ENCODE measurements at places on chromosomes 4 and X. TPM values are rescaled to one million over a fixed set of nuclear protein-coding genes. Genes with fewer than 3 reads are reported as not detected.
A peak's percentile ranks its signal among the peaks of the same experiment; 100 is the strongest.

SCML2 gene
- 2.2 TPM for total RNA-seq

FDCSP gene
- total RNA-seq, result not detected

STIM2 gene
- 67.0 TPM for total RNA-seq

SPANXB1 gene
- not detected for total RNA-seq

BMPR1B gene
- not detected for total RNA-seq

PRRG3 gene
- not detected for total RNA-seq

PNMA5 gene
- not detected for total RNA-seq

FAT4 gene
- not detected for total RNA-seq

ABLIM2 gene
- total RNA-seq, result 1.9 TPM

RBMXL3 gene
- total RNA-seq, result not detected

ARHGAP24 gene
- total RNA-seq, result 1.8 TPM

ARAP2 gene
- total RNA-seq, result 78.5 TPM

TBX22 gene
- total RNA-seq, result not detected

TBC1D8B gene
- 0.99 TPM for total RNA-seq

DNA sequence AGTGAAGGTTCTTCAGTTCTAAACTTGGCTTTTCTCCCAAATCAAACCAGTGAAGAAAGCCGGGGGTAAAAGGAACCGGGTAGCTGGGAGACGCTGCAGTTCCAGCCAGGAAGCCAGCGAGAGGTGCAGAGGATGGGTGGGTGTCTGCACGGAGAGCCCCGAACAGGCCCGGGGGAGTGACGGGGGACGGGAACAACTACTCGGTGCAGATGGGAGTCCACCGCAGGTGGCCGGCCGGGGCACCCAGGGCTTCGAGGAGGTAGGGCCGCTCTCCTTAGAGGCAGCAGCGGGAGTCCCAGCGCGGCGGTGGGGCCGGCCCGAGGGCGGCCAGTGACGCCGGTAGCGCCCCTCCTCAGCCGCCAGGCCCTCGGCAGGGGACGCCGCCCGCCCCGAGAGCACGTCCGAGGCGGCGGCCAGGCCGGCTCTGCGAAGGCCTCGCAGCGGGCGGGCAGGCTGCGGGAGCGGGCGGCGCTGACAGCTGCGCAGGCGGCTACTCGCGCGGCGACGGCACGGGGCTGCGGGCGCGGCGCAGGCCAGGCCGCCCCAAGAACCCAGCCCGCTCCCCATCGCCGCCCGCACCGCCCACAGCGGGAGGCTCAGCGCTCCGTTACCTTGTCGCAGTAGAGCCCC is 449 bp downstream of the FBXL5 start:
- peaks cover 3% of the 10 kb centered on the region for H3K36me3 ChIP-seq
- no peaks in the 10 kb centered on the region for H3K27me3 ChIP-seq
- H3K27ac ChIP-seq, result peak overlapping the region; percentile 90
- H3K4me1 ChIP-seq, result peaks cover 34% of the 10 kb centered on the region
- no peak for DNase-seq
- peak overlapping the region; percentile 67 for H3K4me3 ChIP-seq

GRCh38 chrX:121876305-121876704 is 828.9 kb downstream of the GLUD2 start:
- no peak overlapping the region for H3K27ac ChIP-seq
- H3K27me3 ChIP-seq, result no peaks in the 10 kb centered on the region
- H3K4me1 ChIP-seq, result no peaks in the 10 kb centered on the region

- H3K36me3 ChIP-seq, result peaks cover 12% of the 10 kb centered on the region
- H3K27ac ChIP-seq, result no peak overlapping the region
- no peaks in the 10 kb centered on the region for H3K27me3 ChIP-seq
- H3K4me1 ChIP-seq, result peaks cover 22% of the 10 kb centered on the region
- no peak overlapping the region for H3K4me3 ChIP-seq
- no peak for DNase-seq
Observed at GRCh38 chrX:1393871-1394615, 2.1 kb upstream of the SLC25A6 start.

DNA sequence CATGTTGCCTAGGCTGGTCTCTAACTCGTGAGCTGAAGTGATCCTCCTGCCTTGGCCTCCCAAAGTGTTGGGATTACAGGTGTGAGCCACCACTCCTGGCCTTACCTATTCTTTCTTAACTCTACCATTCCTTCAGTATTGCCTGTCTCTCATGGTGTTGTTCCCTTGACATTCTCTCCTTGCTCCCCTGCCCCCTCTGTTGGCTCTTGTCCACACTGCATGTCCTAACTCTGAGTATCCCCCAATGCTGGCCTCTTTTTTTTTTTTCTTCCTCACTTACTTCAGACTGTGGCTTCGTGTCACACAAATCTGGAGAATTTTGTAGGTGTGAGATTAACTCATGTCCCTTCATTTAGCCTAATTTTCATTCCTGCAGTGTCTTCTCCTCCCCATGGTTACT is 22.9 kb upstream of the FRMPD4 start:
- no peak overlapping the region for H3K4me3 ChIP-seq
- no peak for DNase-seq
- H3K36me3 ChIP-seq, result no peaks in the 10 kb centered on the region
- no peaks in the 10 kb centered on the region for H3K27me3 ChIP-seq
- no peak overlapping the region for H3K27ac ChIP-seq

DNA sequence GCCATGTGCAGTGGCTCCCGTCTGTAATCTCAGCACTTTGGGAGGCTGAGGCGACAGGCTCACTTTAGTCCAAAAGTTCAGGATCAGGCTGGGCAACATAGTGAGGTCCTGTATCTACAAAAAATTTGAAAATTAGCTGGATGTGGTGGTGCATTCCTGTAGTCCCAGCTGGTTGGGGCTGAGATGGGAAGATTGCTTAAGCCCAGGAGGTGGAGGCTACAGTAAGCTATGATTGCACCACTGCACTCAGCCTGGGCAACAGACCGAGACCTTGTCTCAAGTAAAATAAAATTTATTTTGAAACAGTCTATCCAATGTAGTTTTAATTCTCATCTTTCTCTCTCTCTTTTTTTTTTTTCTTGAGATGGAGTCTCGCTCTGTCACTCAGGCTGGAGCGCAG is 21.1 kb downstream of the RBM10 start:
- DNase-seq, result no peak
- H3K4me1 ChIP-seq, result no peaks in the 10 kb centered on the region
- H3K4me3 ChIP-seq, result no peak overlapping the region
- H3K27me3 ChIP-seq, result no peaks in the 10 kb centered on the region

GRCh38 chr4:140711910-140712309 is 44.3 kb downstream of the TBC1D9 start:
- no peak for DNase-seq
- no peaks in the 10 kb centered on the region for H3K27me3 ChIP-seq
- H3K4me1 ChIP-seq, result no peaks in the 10 kb centered on the region
- H3K4me3 ChIP-seq, result no peak overlapping the region
- H3K36me3 ChIP-seq, result no peaks in the 10 kb centered on the region
- no peak overlapping the region for H3K27ac ChIP-seq

DNA sequence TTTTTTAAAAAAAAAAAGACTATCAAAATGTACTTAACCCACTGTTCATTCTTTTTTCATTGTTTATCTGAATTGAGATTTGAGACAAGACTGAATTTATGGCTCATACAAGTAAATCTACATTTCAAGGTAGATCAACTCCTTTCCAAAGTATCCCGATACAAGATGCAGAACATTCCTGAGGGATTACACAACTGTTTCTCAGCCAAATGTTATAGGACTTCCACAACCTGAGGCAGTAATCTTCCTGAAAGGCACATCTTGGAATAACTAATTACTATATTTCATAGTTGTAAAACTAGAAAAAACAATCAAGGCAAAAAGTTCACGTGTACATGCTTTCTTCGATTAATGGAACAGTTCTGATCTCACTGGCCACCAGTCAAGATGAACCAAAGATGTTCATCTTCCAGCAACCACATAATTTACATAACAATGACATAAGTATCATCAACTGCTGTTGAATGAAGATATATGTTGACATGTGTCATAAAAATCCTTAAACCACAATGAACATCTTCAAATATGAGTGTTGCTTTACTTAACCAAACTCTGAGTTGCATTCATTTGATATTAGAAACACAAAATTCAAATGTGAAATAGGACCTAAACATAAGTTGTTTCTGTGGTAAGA is 225.2 kb upstream of the DKK2 start:
- H3K27ac ChIP-seq, result no peak overlapping the region
- no peak for DNase-seq
- no peak overlapping the region for H3K4me3 ChIP-seq

DNA sequence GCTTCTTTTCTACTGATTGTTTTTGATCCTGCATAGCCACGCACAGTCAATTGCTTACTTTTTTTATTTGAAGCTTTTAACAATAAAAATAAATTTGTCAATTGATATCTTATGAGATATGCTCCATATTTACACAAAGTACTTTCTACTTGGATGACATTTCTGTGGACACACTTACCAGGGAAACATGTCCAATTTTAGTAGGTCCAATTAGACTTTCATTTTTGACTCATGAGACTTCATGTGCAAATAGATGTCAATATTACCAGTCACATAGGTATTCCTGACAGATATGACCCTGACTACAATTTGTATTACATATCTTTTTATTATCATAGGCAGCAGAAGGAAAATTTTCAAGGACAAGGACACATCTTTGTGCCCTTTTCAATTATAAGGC is 219.9 kb upstream of the ANKRD50 start:
- no peaks in the 10 kb centered on the region for H3K27me3 ChIP-seq
- H3K4me3 ChIP-seq, result no peak overlapping the region
- H3K27ac ChIP-seq, result no peak overlapping the region
- H3K4me1 ChIP-seq, result no peaks in the 10 kb centered on the region

GRCh38 chr4:15781427-15782095 is 3.4 kb downstream of the CD38 start:
- H3K36me3 ChIP-seq, result no peaks in the 10 kb centered on the region
- no peak overlapping the region for H3K4me3 ChIP-seq
- H3K27ac ChIP-seq, result no peak overlapping the region
- H3K27me3 ChIP-seq, result no peaks in the 10 kb centered on the region

- no peaks in the 10 kb centered on the region for H3K27me3 ChIP-seq
- no peak overlapping the region for H3K27ac ChIP-seq
- peaks cover 4% of the 10 kb centered on the region for H3K4me1 ChIP-seq
- no peak for DNase-seq
- H3K4me3 ChIP-seq, result no peak overlapping the region
Observed at GRCh38 chr4:87236861-87237260, 16.4 kb upstream of the KLHL8 start.

DNA sequence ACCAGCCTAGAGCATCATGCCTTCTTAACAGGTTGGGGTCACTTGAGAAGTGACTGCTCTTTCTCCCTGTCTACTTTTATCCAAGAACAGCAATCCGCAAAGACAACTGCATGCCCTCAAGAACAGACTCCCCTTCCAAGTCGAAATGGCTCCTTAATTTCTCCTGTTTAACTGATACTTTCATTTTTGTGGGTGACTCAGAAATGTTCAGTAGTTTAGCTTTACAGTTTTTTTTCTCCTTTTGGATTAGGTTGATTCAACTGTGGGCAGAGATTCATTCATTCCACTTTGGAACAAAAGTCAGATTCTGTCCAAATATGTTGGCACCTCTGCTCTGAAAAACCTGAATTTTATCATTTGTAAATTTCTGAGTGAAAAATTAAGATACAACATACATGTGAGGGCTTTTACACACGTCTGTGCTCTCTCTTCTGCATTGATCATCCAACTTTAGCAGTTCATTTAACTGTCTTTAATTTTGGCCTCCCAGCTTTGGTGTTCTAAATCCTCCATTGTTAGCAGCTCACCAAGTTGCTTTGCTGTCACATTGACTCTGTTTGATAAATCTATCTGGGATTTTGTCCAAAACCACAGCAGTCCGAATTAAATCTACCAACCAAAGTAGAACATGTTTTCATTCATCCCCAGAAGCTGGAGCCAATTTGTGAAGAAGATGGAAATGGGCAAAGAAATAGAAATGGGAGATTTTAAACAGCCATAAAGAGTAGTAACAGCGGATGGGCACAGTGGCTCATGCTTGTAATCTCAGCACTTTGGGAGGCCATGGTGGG is 50.0 kb downstream of the HOPX start:
- H3K4me1 ChIP-seq, result no peaks in the 10 kb centered on the region
- H3K27me3 ChIP-seq, result no peaks in the 10 kb centered on the region
- H3K36me3 ChIP-seq, result no peaks in the 10 kb centered on the region
- H3K4me3 ChIP-seq, result no peak overlapping the region
- DNase-seq, result no peak
- no peak overlapping the region for H3K27ac ChIP-seq

DNA sequence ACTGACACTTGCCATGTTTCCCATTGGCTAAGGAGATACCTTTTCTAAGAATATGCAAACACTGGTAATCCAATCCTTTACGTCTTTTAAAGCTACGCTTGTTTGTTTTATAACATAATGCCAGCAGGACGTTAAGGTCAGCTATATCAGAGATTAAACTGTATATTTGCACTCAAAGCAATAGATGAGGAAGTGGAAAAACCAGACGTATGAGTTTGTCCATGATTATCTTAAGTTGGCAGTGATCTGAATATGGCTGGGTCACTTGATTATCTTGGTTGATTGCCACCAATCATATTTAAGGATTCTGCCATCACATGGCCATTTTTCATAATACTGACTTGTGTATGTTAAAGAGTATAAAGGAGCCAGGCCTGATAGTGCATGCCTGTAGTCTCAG is 19.4 kb downstream of the TMSB4X start:
- H3K27ac ChIP-seq, result no peak overlapping the region
- no peak overlapping the region for H3K4me3 ChIP-seq
- H3K27me3 ChIP-seq, result no peaks in the 10 kb centered on the region
- peaks cover 26% of the 10 kb centered on the region for H3K4me1 ChIP-seq
- H3K36me3 ChIP-seq, result no peaks in the 10 kb centered on the region

DNA sequence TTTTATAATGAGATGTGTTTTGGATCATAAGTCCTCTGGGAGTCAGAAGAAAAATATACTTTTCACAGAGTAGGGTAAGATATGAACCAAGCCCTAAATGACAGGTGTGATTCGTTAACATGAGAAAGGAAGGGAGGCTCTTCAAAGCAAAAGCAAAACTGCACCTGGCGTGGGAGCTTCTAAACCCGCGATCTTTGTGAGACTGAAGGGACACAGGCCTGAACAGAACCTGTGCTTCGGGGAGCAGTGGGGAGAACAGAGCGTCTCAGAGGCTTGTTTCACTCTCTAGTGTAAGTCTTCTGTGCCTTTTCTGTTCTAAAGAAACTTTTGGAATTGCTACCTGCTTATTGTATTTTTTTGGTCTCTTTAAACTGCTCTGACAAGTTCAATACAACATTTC is 30.2 kb upstream of the CYP4V2 start:
- no peaks in the 10 kb centered on the region for H3K4me1 ChIP-seq
- no peak overlapping the region for H3K4me3 ChIP-seq
- H3K27ac ChIP-seq, result no peak overlapping the region
- H3K27me3 ChIP-seq, result no peaks in the 10 kb centered on the region
- H3K36me3 ChIP-seq, result no peaks in the 10 kb centered on the region
- peak; percentile 18 for DNase-seq

GRCh38 chrX:49269767-49270248 is at the start of gene PPP1R3F:
Gene PPP1R3F (plus strand): TSS chrX:49269793. CDS start chrX:49269870, 77 bp downstream.
- no peaks in the 10 kb centered on the region for H3K27me3 ChIP-seq
- DNase-seq, result peak; percentile 28
- peak within 1 kb of the TSS; percentile 99 for H3K27ac ChIP-seq
- peaks cover 40% of the 10 kb centered on the region for H3K4me1 ChIP-seq

DNA sequence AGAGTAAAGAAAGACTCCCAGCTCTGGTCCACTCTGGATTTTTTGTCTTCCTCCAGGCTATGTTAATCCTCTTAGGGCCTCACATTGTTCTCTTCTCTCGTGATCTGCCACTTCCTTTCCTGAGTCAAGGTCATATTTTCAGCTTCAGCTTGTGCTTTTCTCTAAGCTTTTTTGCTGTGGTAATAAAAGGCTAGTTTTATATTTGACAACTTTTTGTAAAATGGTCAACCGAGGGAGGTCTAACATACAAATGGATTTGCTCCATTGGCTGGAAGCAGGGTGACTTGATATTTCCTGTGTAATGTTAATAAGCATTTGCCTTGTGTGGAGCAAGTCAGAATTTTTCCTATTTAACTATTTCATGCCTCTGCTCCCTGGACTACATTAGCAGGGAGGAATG is 239.7 kb downstream of the RAB28 start:
- no peak for DNase-seq
- H3K27ac ChIP-seq, result no peak overlapping the region
- H3K4me1 ChIP-seq, result no peaks in the 10 kb centered on the region
- no peaks in the 10 kb centered on the region for H3K36me3 ChIP-seq
- H3K27me3 ChIP-seq, result no peaks in the 10 kb centered on the region
- no peak overlapping the region for H3K4me3 ChIP-seq
